G401 (cell line): ENCODE measurements at places on chromosomes 5 and 9. TPM values are rescaled to one million over a fixed set of nuclear protein-coding genes. Genes with fewer than 3 reads are reported as not detected.

- no peak for DNase-seq
Measured at GRCh38 chr5:25458628-25459027, 813.9 kb upstream of the CDH10 start.

- no peak for DNase-seq
Measured at GRCh38 chr5:24510523-24510988, 134.2 kb downstream of the CDH10 start.

The GBGT1 gene
- not detected in 2 replicates for total RNA-seq

DNA sequence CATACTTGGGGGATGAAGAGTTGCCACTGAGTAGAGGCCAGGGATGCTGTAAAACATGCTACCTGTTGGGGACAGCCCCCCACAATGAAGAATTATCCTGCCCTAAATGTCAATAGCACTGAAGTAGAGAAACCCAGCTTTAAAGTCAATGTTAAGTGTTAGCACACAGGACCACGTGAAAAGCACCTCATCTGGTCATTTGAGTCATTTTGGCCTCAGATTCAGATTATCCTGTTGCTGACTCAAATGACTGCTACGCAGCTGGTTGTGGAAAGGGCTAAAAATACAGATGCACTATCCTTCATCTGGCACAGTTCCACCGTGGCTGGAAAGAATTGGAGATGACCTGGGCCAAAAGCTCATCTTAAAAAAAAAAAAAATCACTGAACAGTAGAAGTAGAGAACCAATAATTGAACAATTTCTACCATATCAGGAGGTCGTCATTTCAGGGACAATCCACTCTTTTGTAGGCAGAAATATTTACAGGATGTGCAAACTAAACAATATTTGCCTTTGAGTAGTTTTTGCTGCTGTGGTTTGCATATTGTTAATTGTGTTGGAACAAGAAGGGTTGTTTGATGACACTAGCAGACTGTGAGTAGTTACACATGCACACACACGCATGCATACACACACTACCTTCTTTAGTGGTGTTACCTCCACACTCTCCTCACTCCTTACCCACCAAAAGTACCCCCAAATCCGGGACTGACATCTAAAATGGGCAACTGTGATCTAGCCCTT lies 195.3 kb upstream of the KLF9 start:
- no peak for DNase-seq

DNA sequence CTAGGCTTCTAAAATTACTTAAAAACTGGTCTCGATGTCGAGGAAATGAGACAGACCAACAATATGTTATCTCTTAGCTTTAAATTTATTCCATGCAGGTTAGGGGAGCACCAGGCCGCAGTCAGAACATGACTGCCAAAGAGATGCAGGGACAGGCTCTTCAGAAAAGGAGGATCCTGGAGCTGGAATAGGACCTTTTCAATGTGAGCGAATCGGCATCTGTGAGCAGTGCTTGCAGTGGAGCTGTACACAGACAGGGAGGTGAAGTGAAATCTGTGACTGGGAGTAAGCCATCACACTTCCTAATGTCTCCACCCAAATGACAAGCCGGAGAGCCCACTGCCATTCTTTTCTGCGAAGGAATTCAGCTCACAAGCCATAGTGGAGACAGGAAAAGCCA lies 78.2 kb downstream of the EFNA5 start:
- DNase-seq, result peak; percentile 41

The CHSY3 gene
- 0.06 TPM in 1 of 2 replicates, not detected in the other for total RNA-seq

- no peak for DNase-seq
Measured at GRCh38 chr5:175718401-175719108, 60.7 kb downstream of the HRH2 start.

DNA sequence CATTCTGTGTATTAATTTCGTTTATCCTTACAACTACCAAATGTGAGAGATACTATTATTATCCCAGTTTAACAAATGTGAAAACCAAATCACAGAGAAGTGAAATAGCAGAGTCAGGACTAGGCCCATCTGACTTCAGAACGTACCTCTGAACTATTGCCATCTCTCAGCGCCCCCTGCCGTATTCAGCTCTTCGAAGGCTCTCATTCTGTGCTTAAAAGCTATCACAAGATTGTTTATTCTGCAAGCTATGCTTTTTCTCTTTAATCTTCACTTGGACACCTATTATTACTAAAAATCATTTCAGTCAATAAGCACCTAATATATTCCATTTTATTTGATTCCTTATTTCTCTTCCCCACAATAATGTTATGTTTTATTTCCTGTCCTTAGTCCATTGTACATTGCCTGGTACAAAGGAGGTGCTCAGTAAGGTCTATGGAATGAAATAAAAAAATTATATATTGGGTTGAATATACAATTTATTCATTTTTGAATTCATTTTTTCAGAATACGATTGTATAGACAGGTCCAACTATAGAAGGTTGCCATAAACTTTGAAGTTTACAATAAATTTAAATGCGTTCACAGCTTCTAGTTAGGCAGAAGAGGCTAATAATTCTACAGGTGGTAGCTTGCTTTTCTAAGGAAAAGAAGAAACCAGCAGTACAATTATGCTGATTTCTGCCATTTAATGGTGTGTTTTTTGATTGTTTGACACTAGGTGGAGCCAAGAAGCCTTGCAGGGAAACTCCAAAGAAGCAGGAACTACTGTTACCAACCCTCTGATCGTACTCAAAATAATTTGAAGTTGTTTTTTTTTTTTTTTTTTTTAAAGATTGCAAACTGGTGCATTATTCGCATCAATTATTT lies 202.2 kb upstream of the DMRTA1 start:
- DNase-seq, result peak; percentile 17

The SERF1A gene
- total RNA-seq, result 24.6 and 46.1 TPM in 2 replicates

DNA sequence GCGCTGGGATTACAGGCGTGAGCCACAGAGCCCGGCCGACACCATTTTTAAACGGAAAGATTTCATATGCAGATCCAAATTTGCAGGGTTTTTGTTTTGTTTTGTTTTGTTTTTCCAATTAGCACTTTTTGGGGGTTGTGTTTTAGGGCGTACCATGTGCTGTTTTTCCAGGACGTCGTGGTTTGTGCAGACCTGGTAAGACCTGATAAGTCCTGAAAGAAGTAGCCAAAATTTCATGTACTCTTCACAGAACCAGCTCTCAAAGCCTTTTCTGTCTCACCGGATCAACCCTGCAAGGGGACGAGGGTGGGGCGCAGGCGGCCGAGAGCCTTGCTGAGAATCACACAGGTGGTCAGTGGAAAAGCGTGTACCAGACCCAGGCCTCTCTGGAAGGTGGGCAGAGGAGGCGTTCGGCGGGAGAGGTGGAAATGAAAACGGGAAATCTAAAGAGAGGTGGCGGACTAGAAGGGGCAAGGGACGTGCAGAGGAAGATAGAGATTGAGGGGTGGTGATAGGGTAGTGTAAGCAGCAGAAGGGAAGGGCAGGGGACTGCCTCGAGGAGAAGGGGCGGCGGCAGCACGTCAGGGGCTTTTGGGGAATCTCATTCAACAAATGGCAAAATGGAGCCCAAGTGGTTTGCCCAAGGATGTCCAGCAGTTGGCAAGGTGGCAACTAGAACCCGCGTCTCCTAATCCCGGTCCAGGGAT lies 1.1 kb upstream of the FAF2 start:
- peak; percentile 27 for DNase-seq

- DNase-seq, result no peak
Measured at GRCh38 chr9:79731171-79731890, 159.6 kb downstream of the TLE4 start.
